A549 treated with ZK216348 at 1 μM for 4 hours (cell line): ENCODE measurements at places on chromosomes 2 and 18. TPM values are rescaled to one million over a fixed set of nuclear protein-coding genes. Genes with fewer than 3 reads are reported as not detected.

MOGAT1 gene
- not detected in 5 replicates for total RNA-seq

ZNF385B gene
- total RNA-seq: not detected in 5 replicates

VSNL1 gene
- not detected in 5 replicates for total RNA-seq

ICOS gene
- total RNA-seq: not detected in 5 replicates

CCBE1 gene
- total RNA-seq: 7.6 to 16.2 TPM (median 11.4 TPM) in 5 replicates

MAP3K19 gene
- not detected in 5 replicates for total RNA-seq

IL1F10 gene
- total RNA-seq: not detected in 5 replicates

MAP4K4 gene
- total RNA-seq: 82.8 to 118 TPM (median 105 TPM) in 5 replicates

OSR1 gene
- total RNA-seq: 5.8 to 9.3 TPM (median 6.5 TPM) in 5 replicates

SCTR gene
- not detected in 5 replicates for total RNA-seq

ALPG gene
- 0.20 to 0.38 TPM (median 0.22 TPM) in 4 of 5 replicates, not detected in the other for total RNA-seq

SFTPB gene
- total RNA-seq: 0.11 to 0.14 TPM in 2 of 5 replicates, not detected in the others

HOXD13 gene
- 0.07 to 0.27 TPM (median 0.23 TPM) in 5 replicates for total RNA-seq

PRSS56 gene
- total RNA-seq: 0.08 to 0.31 TPM (median 0.20 TPM) in 4 of 5 replicates, not detected in the other

ABI2 gene
- 56.7 to 71.6 TPM (median 65.1 TPM) in 5 replicates for total RNA-seq

LIMS4 gene
- total RNA-seq: 0.33 to 1.4 TPM (median 0.62 TPM) in 5 replicates

SGO2 gene
- total RNA-seq: 7.8 to 15.8 TPM (median 14.9 TPM) in 5 replicates

IL37 gene
- not detected in 5 replicates for total RNA-seq

DGKD gene
- 52.0 to 120 TPM (median 99.8 TPM) in 5 replicates for total RNA-seq

PRKAG3 gene
- not detected in 5 replicates for total RNA-seq

OSGEPL1 gene
- total RNA-seq: 2.9 to 5.1 TPM (median 4.4 TPM) in 5 replicates

VWA3B gene
- total RNA-seq: 0.33 TPM in 1 of 5 replicates, not detected in the others

UNC80 gene
- total RNA-seq: not detected in 5 replicates

ZSWIM2 gene
- not detected in 5 replicates for total RNA-seq

MBOAT2 gene
- total RNA-seq: 28.5 to 49.8 TPM (median 41.0 TPM) in 5 replicates

CD8B gene
- not detected in 5 replicates for total RNA-seq

AQP4 gene
- total RNA-seq: not detected in 5 replicates

ADGRF3 gene
- total RNA-seq: 0.10 to 0.52 TPM in 2 of 5 replicates, not detected in the others

HOXD4 gene
- total RNA-seq: 0.44 to 0.66 TPM (median 0.56 TPM) in 5 replicates

RPL31 gene
- 2,055 to 2,273 TPM (median 2,169 TPM) in 5 replicates for total RNA-seq

PLCD4 gene
- total RNA-seq: 0.24 to 0.90 TPM (median 0.46 TPM) in 5 replicates

KLHL14 gene
- not detected in 5 replicates for total RNA-seq

RNF181 gene
- 173 to 202 TPM (median 185 TPM) in 5 replicates for total RNA-seq

TIA1 gene
- total RNA-seq: 37.7 to 57.9 TPM (median 52.9 TPM) in 5 replicates

CABLES1 gene
- total RNA-seq: 13.1 to 15.8 TPM (median 14.9 TPM) in 5 replicates

MYL12B gene
- total RNA-seq: 375 to 441 TPM (median 388 TPM) in 5 replicates

AGXT gene
- not detected in 5 replicates for total RNA-seq

METTL4 gene
- 4.8 to 5.5 TPM (median 5.0 TPM) in 5 replicates for total RNA-seq

UGT1A10 gene
- total RNA-seq: 0.18 to 0.52 TPM (median 0.23 TPM) in 3 of 5 replicates, not detected in the others

ERBB4 gene
- not detected in 5 replicates for total RNA-seq

PUM2 gene
- 32.5 to 49.9 TPM (median 40.4 TPM) in 5 replicates for total RNA-seq

ZC3H8 gene
- 13.9 to 24.6 TPM (median 15.2 TPM) in 5 replicates for total RNA-seq

ATP8B1 gene
- 5.9 to 10.4 TPM (median 8.3 TPM) in 5 replicates for total RNA-seq

ARHGEF4 gene
- total RNA-seq: 5.8 to 9.2 TPM (median 7.6 TPM) in 5 replicates

IL1R2 gene
- total RNA-seq: 0.61 to 1.1 TPM (median 0.69 TPM) in 5 replicates

SCN9A gene
- 2.5 to 5.3 TPM (median 4.8 TPM) in 5 replicates for total RNA-seq

CCDC148 gene
- total RNA-seq: 0.17 to 0.81 TPM (median 0.40 TPM) in 4 of 5 replicates, not detected in the other

NYAP2 gene
- 0.02 TPM in 1 of 5 replicates, not detected in the others for total RNA-seq

HOXD1 gene
- total RNA-seq: 0.18 to 0.28 TPM (median 0.24 TPM) in 4 of 5 replicates, not detected in the other

SPR gene
- total RNA-seq: 83.9 to 144 TPM (median 141 TPM) in 5 replicates
